ENCODE measurements at places on chromosomes 3 and 15.

GRCh38 chr3:126381966-126382365 lies 12.7 kb upstream of the CFAP100 start:
- DNase-seq, result no peak

DNA sequence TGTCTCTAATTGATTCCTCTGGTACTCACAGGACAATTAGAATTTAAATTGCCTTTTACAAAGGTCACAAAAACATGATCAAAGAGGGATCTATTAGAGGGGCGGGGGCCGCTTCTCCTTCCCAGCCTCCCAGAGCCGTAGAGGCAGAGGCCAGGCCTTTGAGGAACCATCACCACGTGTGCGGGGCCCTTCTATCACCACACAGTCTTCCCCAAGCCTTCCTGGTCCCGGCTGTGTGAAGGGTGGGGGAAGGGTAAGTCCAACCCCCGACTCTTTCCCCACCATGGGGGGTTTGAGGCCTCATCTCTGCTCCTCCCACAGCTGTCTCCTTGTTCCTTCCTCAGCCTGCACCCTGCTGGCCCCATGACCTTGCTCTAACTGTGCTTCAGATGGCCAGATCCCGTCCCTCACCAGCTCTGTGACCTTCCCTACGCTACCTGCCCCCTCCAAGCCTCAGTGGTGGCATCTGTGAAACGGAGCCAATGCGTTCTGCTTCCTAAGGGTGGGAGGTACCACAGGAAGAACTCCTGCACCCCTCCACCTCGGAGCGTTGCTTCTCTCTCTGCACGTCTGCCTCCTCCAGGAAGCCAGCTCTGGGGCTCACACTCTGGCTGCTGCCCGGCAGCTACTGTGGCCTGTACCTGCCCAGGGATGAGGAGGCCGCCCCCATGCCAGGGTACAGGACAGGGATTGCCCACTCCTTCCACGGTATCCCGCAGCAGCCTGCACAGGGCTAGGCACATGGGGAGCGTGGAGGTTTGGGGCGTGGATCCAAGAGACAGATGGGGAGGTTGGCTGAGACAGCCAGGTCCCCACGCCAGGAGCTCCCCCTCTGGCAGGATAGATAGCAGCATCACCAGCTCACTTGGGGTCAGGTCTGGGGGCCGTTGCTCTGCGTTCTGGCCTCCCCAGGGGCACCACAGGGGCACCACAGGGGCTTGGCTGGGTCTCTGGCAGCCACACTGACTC lies 83.8 kb downstream of the LINGO1 start:
- DNase-seq, result no peak

GRCh38 chr3:155026999-155027591 lies 53.0 kb upstream of the MME start:
- no peak for DNase-seq

DNA sequence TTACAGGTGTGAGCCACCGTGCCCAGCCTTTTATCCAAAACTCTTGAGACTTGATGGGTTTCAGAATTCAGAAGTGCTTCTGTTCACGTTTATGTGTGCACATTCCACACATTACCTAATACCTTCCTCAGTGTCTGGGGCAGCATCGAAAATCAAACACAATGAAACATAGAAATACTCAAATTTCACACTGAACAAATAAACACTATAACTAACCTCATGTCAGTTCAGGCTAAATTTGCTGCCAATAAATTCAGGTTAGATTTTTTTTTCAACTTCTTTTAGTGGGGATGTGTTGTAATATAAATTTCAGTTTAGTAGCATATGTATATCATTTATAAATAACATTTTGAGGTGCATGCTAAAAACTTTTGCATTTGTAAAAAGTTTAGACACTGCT lies 2.8 kb downstream of the EIF2AK4 start:
- DNase-seq, result no peak

DNA sequence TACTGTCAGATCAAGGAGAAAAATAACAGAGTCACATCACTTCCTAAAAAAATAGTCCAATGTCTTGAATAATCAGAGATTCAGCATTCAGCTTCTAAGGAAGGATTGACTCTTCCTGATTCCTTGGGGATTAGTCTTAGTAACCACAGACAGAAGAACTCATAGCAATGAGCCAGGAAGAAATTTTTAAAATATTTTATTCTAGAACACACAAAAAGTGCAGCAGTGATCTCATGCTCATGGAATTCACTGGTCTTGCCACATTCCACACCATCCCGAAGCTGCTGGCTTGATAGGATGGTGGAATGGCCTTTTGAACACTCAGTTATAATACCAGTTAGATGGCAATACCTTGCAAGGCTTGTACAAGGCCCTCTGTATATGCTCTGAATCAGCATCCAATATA lies 43.0 kb upstream of the ABI3BP start:
- DNase-seq, result no peak

DNA sequence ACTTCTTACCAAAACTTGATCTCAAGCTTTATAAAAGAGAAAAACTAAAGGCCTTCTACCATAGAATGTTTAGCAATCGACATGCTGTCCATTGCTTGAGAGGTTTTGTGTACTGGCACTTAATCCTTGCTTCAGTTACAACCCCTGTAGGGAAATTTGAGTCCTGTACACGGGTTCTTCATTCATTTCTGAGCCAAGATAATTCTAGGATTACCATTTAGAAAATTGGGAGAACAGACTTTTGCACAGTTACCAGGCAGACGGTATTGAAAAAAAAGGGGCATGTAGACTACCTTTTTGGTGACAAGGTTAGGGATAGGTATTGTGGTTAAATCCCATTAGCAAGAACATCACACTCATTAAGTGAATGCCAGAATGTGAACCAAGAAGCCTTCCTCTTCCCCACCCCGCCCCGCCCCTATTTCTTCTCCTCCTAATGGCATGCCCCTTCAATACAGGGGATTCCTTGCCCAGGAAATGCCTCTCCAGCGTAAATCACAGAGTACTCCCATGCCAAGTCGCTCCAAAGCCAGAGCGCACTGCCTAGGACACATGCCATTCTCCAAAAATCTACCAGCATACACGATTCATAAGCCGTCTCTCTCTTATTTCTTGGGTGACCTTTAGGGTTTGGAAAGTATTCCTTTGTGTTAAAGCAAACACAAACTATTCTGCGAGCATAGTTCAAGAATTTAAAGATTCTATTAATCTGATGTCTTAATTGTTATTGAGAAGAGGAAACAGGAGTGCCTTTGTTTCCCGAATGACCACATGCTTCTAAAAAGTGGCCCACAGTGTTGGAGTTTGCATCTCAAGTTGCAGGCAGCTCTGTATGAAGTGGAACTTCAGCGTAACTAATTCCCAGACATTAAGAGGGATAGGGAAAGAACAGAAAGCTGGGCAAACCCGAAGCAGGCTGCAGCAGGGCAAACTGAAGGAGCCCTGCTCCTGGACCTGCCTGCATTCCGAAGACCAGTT lies 164.0 kb upstream of the NR2F2 start:
- no peak for DNase-seq

DNA sequence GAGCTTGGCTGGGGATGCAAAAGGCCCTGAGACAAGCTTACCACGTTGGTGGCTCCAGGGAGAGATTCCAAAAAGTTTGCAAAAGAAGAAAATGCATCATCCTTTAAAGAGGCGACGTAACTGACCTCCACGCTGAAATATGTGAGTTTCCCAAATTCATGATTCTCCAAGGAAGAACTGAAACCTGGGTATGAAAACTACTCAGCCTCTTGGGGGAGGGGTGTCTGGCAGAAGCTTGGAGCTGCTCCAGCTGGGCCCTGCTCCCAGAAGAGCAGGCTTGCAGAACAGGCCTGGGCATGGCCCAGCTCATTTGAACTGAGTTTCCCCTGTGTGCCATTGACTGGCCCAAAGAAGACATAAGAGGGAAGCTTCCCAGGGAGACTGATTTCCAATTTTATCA lies 20.5 kb downstream of the CPN2 start:
- no peak for DNase-seq

DNA sequence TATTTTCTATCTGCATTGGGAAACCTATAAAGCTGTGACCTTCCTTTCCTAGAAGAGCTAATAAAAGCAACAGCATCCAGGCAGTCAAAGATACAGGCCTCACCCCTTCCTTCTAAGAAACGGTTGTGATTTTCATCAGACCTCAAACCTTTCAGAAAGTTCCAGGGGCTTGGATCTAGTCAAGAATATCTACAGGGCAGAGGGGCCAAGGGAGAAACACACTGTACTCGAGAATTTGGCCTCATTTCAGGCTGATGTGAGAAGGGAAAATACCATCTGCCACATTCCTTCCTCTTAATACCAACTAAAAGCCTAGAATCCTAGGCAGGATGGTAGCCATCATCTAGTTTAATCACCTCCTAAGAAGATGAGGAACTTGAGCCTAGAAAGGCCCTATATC lies 24.5 kb upstream of the BCL6 start:
- DNase-seq, result no peak

DNA sequence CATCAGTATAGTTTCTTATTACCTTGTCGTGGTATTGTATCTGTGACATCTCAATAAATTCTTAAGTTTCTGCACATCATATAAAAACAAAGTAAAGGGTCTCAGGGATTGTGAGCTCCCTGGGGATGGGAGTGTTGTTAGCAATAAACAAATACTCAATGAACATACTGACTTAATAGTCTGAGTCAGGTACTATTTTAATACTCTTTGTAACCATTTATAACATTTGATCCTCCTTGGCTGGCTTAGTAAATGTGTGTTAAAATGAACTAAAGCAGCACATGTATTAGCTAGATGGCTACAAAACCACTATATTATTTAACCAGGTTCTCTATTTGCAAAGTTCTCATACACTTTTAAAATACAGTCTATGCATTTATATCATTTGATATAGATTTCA lies 1.8 kb downstream of the ICE2 start:
- no peak for DNase-seq

DNA sequence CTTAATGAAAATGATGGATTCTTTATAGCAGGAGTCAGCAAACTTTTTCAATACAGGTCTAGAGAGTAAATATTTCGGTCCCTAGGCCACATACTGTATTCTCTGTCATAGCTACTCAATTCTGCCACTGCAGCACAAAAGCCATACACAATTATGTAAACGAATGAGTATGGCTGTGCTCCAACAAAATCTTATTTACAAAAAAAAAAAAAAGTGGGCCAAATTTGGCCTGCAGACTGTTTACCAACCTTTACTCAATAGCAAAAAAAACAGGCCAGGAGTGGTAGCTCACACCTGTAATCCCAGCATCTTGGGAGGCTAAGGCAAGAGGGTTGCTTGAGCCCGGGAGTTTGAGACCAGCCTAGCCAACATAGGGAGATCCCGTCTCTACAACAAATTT lies 41.1 kb downstream of the TTBK2 start:
- no peak for DNase-seq

DNA sequence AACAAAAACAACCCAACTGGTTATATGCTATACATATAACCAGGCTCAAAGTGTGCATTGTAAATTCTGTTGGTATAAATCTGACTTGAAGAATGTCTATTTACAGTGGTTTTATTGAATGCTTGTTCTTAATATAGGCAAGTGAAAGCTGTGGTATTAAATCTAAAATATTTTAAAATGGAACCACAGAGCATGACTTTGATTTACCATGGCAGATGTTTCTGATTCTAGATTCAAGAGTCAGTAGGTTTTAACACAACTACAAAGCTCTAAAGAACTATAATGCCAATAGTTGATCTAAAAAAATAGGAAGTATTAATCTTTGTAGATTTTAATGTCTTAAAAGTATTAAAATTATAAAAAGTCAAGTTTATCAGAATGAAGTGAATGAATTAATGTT lies 141.9 kb upstream of the PLSCR5 start:
- no peak for DNase-seq

DNA sequence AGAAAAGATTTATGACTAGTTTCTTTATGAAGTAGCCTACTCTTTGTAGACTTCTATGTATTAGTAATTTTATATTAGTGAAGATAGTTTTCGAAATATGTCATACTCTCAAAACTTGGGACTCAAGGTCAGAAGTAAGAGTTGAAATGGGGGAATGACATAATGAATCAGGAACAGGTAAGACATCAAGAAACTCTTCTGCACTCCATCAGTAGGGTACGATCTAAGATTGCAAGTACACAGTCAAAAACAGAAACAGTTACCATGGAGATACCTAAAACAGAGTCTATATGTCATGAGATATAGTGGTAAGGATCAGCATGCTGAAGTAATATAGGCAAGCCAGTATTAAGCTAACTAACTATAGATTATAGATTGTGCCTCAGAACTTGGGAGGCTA lies 187.0 kb upstream of the MLF1 start:
- no peak for DNase-seq

- DNase-seq, result no peak
These were observed 1.4 kb downstream of the B4GALT4 start for GRCh38 chr3:119239206-119239820.

DNA sequence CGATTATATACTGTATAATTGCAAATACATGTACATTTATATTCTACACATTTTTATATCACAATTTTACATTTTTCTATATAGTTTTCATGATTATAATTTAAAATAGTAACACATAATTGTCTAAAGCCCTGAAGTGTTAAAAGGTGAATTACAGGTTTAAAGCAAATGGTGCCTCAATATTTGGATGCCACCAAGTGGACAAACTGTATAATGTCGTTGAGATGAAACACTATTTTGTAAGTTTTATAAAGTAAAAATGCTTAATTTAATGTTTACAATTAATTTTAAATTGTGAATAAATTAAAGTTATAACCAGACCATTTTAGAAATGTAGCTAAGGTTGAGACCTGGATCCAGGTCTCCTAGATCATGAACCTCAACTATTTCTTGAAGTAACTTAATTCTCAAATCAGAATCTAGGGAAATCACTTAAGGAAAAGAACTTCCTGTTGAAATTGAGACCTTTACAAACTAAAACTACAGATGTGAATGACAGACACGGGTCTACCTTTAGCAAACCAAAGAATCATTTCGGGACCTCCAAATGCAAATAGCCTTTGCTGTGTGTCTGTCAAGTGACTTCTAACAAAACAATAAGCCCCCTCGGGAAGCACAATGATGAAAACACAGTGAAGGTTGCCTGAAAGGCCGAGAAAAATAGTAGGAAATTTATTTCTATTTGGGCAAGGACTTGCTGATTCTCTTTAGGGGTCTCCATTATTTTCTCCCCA lies 37.8 kb downstream of the EHHADH start:
- no peak for DNase-seq

- DNase-seq, result no peak
These were observed 442.9 kb downstream of the MCTP2 start for GRCh38 chr15:94674296-94674695.

GRCh38 chr3:129277829-129278271 lies 820 bp upstream of the HMCES start:
- no peak for DNase-seq

GRCh38 chr15:74821790-74822158 lies 4.7 kb upstream of the CPLX3 start:
- DNase-seq, result no peak

DNA sequence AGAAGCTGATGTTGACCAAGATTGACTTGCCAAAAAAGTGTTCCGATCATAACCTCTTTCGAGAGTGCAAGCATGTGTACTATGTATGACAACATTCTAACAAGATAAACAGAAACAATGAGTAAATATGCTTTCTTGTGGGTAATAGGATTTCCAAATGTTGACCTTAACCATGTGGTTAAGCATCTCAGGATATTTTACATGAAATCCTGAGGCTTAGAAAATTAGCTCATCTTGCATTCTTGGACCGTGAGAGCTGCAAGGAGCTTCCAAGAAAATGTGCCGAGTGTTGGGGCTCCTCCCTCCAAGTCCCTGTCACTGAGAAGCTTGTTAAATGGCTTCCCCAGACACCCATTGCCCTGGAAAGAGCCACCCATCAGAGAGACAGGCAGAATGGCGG lies 50.1 kb downstream of the C3orf20 start:
- no peak for DNase-seq
